Stimulated activated CD4-positive, alpha-beta T cell treated with anti-CD3 and anti-CD28 coated beads, Interleukin-15, amount 100 ng/mL, for 48 hours (primary cell): ENCODE measurements at places on chromosomes 6 and 20.

DNA sequence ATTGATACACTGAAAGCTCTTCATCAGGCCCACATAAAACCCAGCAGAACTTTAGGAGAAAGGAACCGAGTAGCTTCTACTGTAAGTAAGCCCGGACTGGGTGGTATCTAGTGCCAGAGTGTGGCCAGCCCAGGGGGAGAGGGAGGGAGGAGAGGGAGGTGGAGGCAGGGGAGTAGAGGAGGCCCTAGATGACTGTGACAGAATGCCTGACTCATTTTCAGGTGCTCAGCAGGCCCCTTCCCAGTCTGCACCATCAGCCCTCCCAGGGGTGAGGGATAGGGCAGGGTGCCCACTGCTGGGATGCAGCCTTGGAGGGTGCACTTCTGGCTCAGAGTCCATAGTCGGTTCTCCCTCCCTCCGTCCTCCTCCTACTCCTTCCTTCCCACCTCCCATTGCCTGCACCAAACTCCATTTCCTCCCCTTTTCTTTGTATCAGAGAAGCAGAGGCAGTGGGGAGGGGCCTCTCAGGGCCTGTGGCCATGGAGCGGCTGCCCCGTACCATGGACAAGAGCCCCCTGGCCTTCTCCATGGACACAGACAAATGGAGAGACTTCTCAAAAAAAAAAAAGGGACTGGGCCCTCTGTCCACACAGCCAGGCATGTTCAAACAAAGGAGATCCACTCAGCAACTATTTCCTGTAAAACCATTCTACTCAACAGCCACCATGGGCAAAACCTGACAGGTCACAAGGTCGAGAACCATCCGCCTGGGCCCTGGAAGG is 184.9 kb upstream of the SNX9 start:
- no peak for DNase-seq

GRCh38 chr6:170393807-170394399 is 87.3 kb downstream of the FAM120B start:
- peak; percentile 12 for DNase-seq

GRCh38 chr6:43304361-43304760 is 4.3 kb downstream of the CRIP3 start:
- DNase-seq: no peak

- DNase-seq: no peak
These were observed 19.8 kb downstream of the SDC4 start for GRCh38 chr20:45328451-45328850.

DNA sequence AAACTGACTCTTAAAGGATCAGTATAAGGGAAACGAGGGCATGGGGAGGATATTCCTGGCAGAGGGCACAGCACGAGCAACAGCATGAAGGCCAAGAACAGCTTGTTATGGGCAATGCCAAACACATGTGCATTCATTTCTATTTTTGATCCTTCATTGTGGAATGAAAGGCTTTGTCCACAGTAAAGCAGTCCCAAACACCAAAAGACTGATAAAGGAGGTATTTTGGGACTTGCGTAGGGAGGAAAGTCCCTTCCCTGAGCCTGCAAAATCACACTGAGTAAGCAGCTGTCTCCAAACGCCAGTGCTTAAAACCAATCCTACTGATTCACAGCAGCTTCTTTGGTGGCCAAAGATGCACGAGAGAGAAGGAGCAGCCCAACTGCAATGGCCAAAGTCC is 138.2 kb downstream of the UNC5CL start:
- no peak for DNase-seq

- no peak for DNase-seq
These were observed 5.2 kb upstream of the ABHD16B start for GRCh38 chr20:63856098-63856511.
